Type B pancreatic cell (in vitro differentiated cells): ENCODE measurements at places on chromosomes 3 and 15.

DNA sequence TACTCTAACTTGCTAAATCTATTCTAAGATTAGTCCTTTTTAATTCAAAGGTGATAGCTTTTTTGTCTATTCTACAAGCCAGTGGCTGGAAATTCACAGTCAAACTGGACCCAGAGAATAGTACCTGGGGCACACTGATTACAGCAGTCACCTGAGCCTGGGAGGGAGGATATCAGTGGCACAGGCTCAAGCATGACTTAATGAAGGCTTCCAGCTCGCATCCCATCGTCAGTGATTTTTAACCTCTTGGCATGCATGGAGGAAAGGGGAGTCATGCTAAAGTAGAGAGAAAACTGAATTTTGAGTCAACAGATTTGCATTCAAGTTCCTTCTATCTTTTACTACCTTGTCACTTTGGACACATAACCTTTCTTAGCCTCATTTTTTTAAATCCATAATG is 24.8 kb downstream of the GOLIM4 start:
- H3K4me1 ChIP-seq, result peaks cover 34% of the 10 kb centered on the region
- no peak for DNase-seq

DNA sequence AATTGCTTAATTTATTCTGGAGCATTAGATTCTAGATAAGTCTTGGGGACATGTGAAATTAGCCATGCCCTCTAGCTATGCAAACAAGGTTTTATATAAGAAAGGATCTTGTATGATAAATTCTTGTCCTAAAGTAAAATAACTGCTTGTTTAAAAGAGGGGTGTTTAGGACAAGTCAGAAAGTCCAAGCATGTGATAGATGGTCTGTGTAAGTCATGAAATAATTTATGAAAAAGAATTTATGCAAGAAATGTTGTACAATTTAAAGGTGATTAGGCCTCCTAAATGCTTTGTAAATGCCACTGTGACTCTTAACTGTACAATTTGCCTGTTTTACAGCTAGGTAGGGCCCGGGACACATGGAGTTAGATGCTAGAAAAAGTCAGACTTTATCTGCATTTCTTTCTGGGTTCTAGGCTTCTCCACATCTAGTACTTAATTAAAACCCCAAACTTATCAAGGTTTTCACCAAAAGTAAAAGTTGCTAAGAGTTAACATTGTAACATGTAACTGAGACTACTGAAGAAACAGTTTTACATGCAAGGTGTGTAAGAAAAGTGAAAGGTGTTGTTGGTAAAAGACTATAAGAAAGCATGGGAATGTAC is 13.2 kb downstream of the LINS1 start:
- no peak for DNase-seq
- H3K27ac ChIP-seq, result no peak overlapping the region
- peaks cover 36% of the 10 kb centered on the region for H3K36me3 ChIP-seq
- H3K27me3 ChIP-seq, result no peaks in the 10 kb centered on the region
- H3K4me1 ChIP-seq, result no peaks in the 10 kb centered on the region

DNA sequence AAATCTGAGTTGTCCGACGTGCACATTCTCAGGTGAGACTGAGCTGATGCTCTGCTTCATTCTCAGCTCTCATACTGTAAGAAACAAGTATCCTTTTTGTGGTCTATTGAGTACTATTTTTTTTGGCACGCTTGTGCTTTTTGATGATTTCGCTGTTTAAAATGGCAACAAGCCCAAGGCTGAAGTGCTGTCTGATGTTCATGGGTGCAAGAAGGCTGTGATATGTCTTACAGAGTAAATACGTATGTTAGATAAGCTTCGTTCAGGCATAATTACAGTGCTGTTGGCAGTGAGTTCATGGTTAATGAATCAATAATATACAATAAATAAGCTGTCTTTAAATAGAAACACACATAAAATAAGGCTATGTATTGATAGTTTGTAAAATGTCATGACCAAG is 27.2 kb downstream of the AQR start:
- H3K36me3 ChIP-seq, result peaks cover 15% of the 10 kb centered on the region
- H3K27ac ChIP-seq, result no peak overlapping the region
- no peaks in the 10 kb centered on the region for H3K27me3 ChIP-seq
- H3K4me1 ChIP-seq, result no peaks in the 10 kb centered on the region

DNA sequence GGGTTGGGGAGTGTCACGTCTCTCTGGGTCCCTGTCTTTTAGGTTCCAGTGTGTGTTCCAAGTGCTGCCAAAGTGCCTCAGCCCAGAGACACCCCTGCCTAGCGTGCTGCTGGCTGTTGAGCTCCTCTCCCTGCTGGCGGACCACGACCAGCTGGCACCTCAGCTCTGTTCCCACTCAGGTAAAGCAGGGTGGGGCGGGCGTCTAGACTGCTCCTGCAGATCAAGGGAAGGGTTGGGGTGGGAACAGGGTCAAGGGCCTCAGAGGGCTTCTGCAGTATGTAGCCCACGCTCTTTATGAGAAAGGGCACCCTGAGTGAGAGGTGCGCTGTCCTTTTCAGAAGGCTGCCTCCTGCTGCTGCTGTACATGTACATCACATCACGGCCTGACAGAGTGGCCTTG is 17.2 kb downstream of the ATRIP start:
- no peak for DNase-seq
- H3K4me1 ChIP-seq, result peaks cover 13% of the 10 kb centered on the region
- no peak overlapping the region for H3K4me3 ChIP-seq
- peak overlapping the region; percentile 41 for H3K27ac ChIP-seq
- no peaks in the 10 kb centered on the region for H3K27me3 ChIP-seq

- no peak overlapping the region for H3K4me3 ChIP-seq
- no peak overlapping the region for H3K27ac ChIP-seq
- H3K36me3 ChIP-seq, result no peaks in the 10 kb centered on the region
These were observed 602.2 kb upstream of the ALCAM start for GRCh38 chr3:104764496-104764895.

DNA sequence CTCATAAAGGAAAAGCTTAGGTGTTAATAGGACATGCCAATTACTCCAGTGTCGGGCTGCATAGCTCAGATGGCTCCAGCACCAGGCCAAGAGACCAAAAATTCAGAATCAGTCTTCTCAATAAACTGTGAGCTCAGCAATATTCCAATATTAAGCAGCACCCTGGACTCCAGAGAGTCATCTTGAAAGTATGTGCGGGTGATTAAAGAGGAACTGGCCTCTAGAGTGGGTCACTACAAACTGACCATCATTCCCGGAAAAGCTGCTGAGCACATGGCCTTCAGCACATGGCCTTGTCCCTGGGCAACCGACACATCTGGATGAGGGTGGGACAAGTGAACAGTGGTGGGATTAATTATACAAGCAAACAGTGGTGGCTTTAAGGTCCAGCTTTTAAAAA is 59.0 kb downstream of the MAGI1 start:
- H3K27me3 ChIP-seq, result no peaks in the 10 kb centered on the region
- peaks cover 3% of the 10 kb centered on the region for H3K36me3 ChIP-seq
- H3K4me3 ChIP-seq, result peak overlapping the region; percentile 62

- no peak overlapping the region for H3K27ac ChIP-seq
- no peak for DNase-seq
- no peaks in the 10 kb centered on the region for H3K36me3 ChIP-seq
- H3K4me1 ChIP-seq, result no peaks in the 10 kb centered on the region
- H3K27me3 ChIP-seq, result peaks cover 7% of the 10 kb centered on the region
These were observed 1.6 kb downstream of the NOX5 start for GRCh38 chr15:69016021-69016595.

- H3K4me1 ChIP-seq, result peaks cover 35% of the 10 kb centered on the region
- no peak overlapping the region for H3K4me3 ChIP-seq
- no peak overlapping the region for H3K27ac ChIP-seq
- no peaks in the 10 kb centered on the region for H3K27me3 ChIP-seq
- peaks cover 3% of the 10 kb centered on the region for H3K36me3 ChIP-seq
- DNase-seq, result no peak
These were observed 82.2 kb downstream of the SRGAP3 start for GRCh38 chr3:9167222-9167621.

- DNase-seq, result no peak
- H3K4me1 ChIP-seq, result no peaks in the 10 kb centered on the region
- H3K4me3 ChIP-seq, result no peak overlapping the region
- H3K27me3 ChIP-seq, result no peaks in the 10 kb centered on the region
- no peaks in the 10 kb centered on the region for H3K36me3 ChIP-seq
These were observed 53.1 kb upstream of the PXYLP1 start for GRCh38 chr3:141178551-141178950.

- no peak overlapping the region for H3K4me3 ChIP-seq
- no peaks in the 10 kb centered on the region for H3K27me3 ChIP-seq
- no peak overlapping the region for H3K27ac ChIP-seq
- peaks cover 12% of the 10 kb centered on the region for H3K36me3 ChIP-seq
These were observed 32.7 kb downstream of the RBM6 start for GRCh38 chr3:49972656-49973055.

DNA sequence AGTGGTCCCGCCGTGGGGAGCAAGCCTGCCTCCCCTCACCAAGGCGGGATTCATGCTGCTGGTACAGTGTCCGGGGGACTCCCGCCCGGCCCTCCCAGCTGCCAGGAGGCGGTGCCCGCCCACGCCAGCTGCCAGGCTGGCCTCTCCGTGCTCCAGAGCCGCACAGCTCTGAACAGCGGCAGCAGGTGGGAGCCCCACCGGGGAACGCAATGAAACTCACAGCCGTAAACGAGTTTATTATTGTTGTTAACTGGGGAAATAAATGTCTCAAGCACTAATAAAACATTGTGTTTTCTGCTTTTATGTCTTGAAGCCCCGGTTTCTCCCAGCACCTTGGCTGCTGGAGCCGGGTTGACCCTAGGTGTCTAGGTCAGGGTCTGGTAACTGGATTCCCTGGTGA is 317.7 kb upstream of the TLE3 start:
- H3K27ac ChIP-seq, result no peak overlapping the region
- H3K4me1 ChIP-seq, result peaks cover 14% of the 10 kb centered on the region
- H3K27me3 ChIP-seq, result peaks cover 33% of the 10 kb centered on the region
- no peak for DNase-seq
- H3K4me3 ChIP-seq, result no peak overlapping the region

GRCh38 chr15:57018151-57018550 is 99.7 kb downstream of the TCF12 start:
- no peak for DNase-seq
- H3K4me1 ChIP-seq, result peaks cover 26% of the 10 kb centered on the region
- H3K27ac ChIP-seq, result no peak overlapping the region
- H3K36me3 ChIP-seq, result peaks cover 23% of the 10 kb centered on the region
- H3K27me3 ChIP-seq, result no peaks in the 10 kb centered on the region

DNA sequence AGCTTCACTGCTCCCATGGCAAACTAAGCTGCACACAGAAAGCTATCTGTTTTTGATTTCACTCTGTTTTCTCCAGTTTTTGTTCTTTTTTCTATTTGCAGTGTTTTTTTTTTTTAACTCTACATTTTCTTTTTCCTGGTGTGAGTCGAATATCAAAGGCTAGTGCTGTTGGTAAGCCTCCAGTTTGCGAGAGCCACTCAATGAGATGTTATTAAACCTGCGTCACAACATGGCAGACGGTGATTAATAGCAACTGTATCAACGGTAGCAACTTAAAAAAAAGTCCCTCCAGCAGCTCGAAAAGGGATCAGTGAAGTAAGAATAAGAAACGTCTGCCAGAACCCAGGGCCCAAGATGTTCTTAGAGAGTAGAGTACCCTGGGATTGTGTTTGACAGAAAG is 84.1 kb downstream of the MEIS2 start:
- no peaks in the 10 kb centered on the region for H3K27me3 ChIP-seq
- H3K4me1 ChIP-seq, result peaks cover 66% of the 10 kb centered on the region
- peak overlapping the region; percentile 62 for H3K4me3 ChIP-seq
- H3K27ac ChIP-seq, result peak overlapping the region; percentile 67

GRCh38 chr3:104901396-104901795 is 465.3 kb upstream of the ALCAM start:
- no peak overlapping the region for H3K4me3 ChIP-seq
- no peak for DNase-seq
- no peak overlapping the region for H3K27ac ChIP-seq
- no peaks in the 10 kb centered on the region for H3K4me1 ChIP-seq
- no peaks in the 10 kb centered on the region for H3K27me3 ChIP-seq

GRCh38 chr3:15635121-15635661 is 33.6 kb downstream of the BTD start:
- peaks cover 40% of the 10 kb centered on the region for H3K4me1 ChIP-seq
- H3K4me3 ChIP-seq, result no peak overlapping the region
- H3K27me3 ChIP-seq, result no peaks in the 10 kb centered on the region

DNA sequence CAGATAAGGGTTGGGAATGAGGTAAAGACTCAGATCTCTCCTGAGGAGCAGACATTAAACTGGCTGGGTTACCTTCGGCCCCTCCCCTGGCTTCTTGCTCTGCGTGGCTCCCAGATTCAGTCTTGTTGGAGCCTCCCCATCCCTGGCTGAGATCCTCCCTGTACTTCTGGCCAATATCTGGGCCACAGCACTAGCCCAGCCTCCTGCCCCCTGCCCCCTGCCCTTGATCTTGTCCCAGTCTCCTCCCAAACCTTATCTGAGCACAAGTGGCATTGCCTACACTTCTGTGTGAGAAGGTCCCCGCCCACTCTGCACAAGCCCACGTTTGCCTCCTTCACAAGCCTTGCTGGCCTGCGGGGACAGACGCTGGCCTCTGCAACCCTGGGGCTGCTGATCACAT is 16.8 kb downstream of the PLA2G4F start:
- peak; percentile 40 for DNase-seq
- peaks cover 10% of the 10 kb centered on the region for H3K27me3 ChIP-seq
- no peak overlapping the region for H3K27ac ChIP-seq
- H3K4me1 ChIP-seq, result peaks cover 4% of the 10 kb centered on the region
- no peaks in the 10 kb centered on the region for H3K36me3 ChIP-seq
- H3K4me3 ChIP-seq, result no peak overlapping the region

GRCh38 chr3:126781889-126782491 is 78.0 kb downstream of the CHCHD6 start:
- no peaks in the 10 kb centered on the region for H3K27me3 ChIP-seq
- H3K27ac ChIP-seq, result peak overlapping the region; percentile 89
- peak overlapping the region; percentile 55 for H3K4me3 ChIP-seq
- peaks cover 16% of the 10 kb centered on the region for H3K36me3 ChIP-seq
- H3K4me1 ChIP-seq, result peaks cover 46% of the 10 kb centered on the region
